ENCODE measurements at places on chromosomes 6 and 20. TPM values are rescaled to one million over a fixed set of nuclear protein-coding genes. Genes with fewer than 3 reads are reported as not detected.

The WFDC5 gene
- total RNA-seq = 1.4 TPM

The FAM217A gene
- not detected for total RNA-seq

The NUDT3 gene
- total RNA-seq = 11.1 TPM

The C6orf58 gene
- not detected for total RNA-seq

- no peak for DNase-seq
Measured at GRCh38 chr6:63821442-63821841, 185.8 kb downstream of the PHF3 start.

- DNase-seq = no peak
Measured at GRCh38 chr20:56606174-56606945, 22.7 kb upstream of the TFAP2C start.

All from activated T-cell treated with anti-CD3 and anti-CD28 coated beads, Interleukin-2, amount 50 U/mL, for 72 hours (primary cell).